ENCODE measurements at places on chromosomes 3 and 15.
A peak's percentile ranks its signal among the peaks of the same experiment; 100 is the strongest.

DNA sequence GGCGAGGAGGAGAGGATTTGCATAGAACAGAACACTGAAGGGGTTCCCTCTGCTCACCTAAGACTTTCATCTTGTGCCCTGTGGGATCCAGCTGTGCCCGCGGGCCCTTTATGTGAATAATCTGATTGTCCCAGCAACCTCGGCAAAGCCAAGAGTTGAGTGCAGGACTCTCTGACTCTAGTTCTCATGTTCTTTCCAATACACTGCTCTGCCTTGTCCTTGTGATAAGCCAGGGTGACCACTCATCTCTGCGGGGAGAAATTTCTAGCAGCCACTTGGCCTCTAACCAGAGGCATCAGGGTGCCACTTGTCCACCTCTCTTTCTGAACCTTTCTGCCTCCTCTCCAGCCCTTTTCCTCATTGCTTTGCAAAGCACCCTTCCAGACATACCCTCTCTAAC lies 31.8 kb downstream of the AQP9 start:
- no peaks in the 10 kb centered on the region for H3K36me3 ChIP-seq
- no peak overlapping the region for H3K4me3 ChIP-seq
- peaks cover 12% of the 10 kb centered on the region for H3K27me3 ChIP-seq
- H3K4me1 ChIP-seq: no peaks in the 10 kb centered on the region
- DNase-seq: no peak
- H3K27ac ChIP-seq: no peak overlapping the region

GRCh38 chr3:124784686-124785382 lies 54.6 kb downstream of the UMPS start:
- H3K27ac ChIP-seq: no peak overlapping the region
- H3K36me3 ChIP-seq: no peaks in the 10 kb centered on the region
- no peaks in the 10 kb centered on the region for H3K27me3 ChIP-seq
- H3K4me1 ChIP-seq: peaks cover 24% of the 10 kb centered on the region
- H3K4me3 ChIP-seq: no peak overlapping the region

DNA sequence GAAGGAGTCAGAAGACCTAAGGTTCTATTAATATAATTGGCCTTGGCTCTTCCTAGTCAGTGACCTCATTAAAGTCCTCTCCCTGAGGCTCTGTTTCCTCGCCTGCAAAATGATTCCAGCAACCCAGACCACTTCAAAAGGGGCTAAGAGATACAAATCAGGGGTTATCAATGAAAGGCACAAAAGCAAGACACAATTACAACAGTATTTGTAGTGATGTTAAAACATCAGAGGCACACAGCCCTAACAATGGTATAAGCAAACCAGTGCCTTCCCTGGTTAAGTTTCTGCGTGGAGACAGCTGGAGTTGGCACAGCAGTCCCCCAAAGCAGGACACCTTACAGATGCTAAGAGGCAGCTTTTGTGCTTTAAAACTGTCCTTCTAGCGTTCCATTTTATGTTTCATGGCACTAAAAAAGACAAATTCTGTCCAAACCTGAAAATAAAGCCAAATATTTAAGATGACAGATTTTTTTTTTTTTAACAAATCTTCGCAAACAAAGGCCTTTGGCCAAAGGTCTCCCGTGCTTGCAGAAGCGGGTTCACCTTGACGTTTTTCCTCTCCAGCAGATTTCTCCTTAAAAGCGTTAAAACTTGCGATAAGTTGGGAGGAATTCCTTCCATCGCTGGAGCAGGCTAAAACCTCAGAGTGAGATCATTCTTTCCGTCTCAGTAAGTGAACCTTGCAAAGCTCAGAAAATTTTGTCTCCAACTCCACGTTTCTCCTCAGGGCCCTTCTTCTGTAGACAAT lies 999 bp downstream of the ZNF280D start:
- H3K4me3 ChIP-seq: peak overlapping the region; percentile 78
- H3K36me3 ChIP-seq: no peaks in the 10 kb centered on the region

DNA sequence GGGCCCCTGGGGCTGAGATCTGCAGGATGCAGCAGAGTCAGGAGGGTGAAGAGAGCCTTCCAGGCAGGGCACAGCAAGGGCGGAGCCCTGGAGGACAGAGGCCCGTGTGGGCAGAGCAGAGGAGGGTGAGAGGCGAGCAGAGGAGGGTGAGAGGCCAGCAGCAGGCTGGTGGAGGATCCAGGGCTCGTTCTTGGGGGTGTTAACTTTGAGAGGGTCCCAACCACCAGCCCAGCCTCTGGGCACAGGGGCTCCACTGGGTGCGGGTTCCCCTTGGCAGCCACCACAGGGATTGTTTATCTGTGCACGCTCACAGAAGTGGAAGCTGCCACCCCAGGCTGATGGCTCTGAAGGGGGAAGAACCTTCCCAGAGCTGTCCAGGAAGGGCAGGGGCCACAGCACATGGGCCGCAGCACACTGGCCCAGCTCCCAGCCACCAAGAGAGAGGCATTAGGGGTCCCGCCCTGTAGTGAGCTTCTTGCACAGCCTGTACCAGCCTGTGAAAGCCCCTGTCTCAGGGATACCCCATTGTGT lies 9.3 kb upstream of the PLXND1 start:
- no peaks in the 10 kb centered on the region for H3K36me3 ChIP-seq
- no peak overlapping the region for H3K4me3 ChIP-seq
- DNase-seq: no peak

- H3K27me3 ChIP-seq: no peaks in the 10 kb centered on the region
- no peaks in the 10 kb centered on the region for H3K36me3 ChIP-seq
Measured at GRCh38 chr3:61277411-61277810, 26.2 kb upstream of the FHIT start.

- H3K4me1 ChIP-seq: no peaks in the 10 kb centered on the region
- no peaks in the 10 kb centered on the region for H3K36me3 ChIP-seq
- no peak overlapping the region for H3K4me3 ChIP-seq
Measured at GRCh38 chr15:82950295-82950694, 2.2 kb downstream of the HOMER2 start.

GRCh38 chr15:55766676-55767075 lies 23.7 kb upstream of the PRTG start:
- no peaks in the 10 kb centered on the region for H3K36me3 ChIP-seq
- H3K4me3 ChIP-seq: no peak overlapping the region
- H3K27me3 ChIP-seq: peaks cover 2% of the 10 kb centered on the region
- H3K27ac ChIP-seq: no peak overlapping the region
- DNase-seq: no peak

DNA sequence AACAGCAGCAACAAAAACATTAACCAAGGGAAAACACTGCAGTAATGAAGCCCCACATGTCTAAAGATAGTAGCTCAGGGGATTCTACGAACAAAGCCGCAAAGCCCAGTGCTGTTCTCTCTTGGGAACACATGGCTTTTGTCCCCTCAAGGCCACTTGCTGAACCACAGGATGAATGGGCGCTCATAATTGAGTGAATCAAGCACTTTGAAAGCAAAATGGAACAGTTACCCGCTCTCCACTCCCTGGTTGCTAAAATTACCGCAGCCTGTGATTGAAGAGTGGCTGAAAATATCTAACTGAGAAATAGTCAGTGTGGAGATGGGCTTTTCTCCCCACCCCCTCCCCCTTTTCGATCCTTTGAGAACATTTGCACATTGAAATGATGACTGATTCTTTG lies 39.6 kb downstream of the RASGRF1 start:
- no peaks in the 10 kb centered on the region for H3K36me3 ChIP-seq
- DNase-seq: no peak
- H3K27me3 ChIP-seq: no peaks in the 10 kb centered on the region
- no peaks in the 10 kb centered on the region for H3K4me1 ChIP-seq
- H3K4me3 ChIP-seq: no peak overlapping the region

GRCh38 chr3:31173118-31173718 lies 278.8 kb upstream of the GADL1 start:
- no peak overlapping the region for H3K4me3 ChIP-seq
- no peak overlapping the region for H3K27ac ChIP-seq
- no peaks in the 10 kb centered on the region for H3K27me3 ChIP-seq
- no peak for DNase-seq
- peaks cover 9% of the 10 kb centered on the region for H3K4me1 ChIP-seq

- peak; percentile 75 for DNase-seq
- H3K27ac ChIP-seq: no peak overlapping the region
- no peak overlapping the region for H3K4me3 ChIP-seq
- peaks cover 5% of the 10 kb centered on the region for H3K4me1 ChIP-seq
- no peaks in the 10 kb centered on the region for H3K36me3 ChIP-seq
Measured at GRCh38 chr3:61908382-61908781, 347.0 kb downstream of the PTPRG start.
